ENCODE measurements at places on chromosomes 2 and 18. TPM values are rescaled to one million over a fixed set of nuclear protein-coding genes. Genes with fewer than 3 reads are reported as not detected.

DNA sequence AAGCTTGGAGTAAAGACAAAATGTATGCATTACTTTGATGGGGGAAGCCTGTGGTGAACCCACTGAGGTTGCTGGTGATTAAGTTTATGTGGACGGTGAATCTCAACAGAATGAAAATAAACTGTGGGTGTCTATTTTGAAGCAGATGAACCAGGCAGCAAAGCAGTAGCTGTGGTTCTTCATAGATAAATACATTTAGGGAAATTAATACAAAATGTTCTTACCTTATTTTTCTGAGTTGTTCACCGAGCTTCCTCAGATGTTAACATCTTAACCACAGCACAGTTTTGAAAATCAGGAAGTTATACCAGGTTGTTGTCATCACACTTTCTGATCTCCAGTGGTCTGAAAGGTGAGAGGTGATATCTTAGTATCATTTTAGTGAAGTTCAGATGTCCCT lies 53.9 kb downstream of the NCK2 start:
- DNase-seq = no peak

- DNase-seq = no peak
These were observed 89.4 kb upstream of the SLC38A11 start for GRCh38 chr2:165044505-165045303.

GRCh38 chr2:55232863-55233657 lies 572 bp downstream of the RPS27A start:
- DNase-seq = peak; percentile 46

GRCh38 chr2:157845081-157845480 lies 31.0 kb downstream of the ACVR1 start:
- DNase-seq = no peak

DNA sequence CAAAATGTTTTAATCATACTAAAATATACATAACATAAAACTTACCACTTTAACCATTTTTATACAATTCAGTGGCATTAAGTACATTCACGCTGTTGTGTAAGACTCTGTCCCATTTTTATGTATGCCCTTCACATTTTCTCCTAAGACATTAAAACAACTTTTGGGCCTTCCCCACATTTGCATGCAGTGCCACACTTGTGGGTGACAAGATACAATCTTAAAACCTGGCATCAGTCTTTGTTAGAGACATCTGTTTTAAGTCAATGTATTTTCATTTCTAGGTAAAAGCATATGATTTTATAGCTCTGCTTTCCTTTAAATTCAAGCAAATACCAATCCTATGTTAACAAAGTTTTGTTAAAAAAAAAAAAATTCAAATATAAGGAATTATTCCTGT lies 17.3 kb downstream of the SPRED2 start:
- no peak for DNase-seq

Gene GNLY
- 0.31 TPM for total RNA-seq

DNA sequence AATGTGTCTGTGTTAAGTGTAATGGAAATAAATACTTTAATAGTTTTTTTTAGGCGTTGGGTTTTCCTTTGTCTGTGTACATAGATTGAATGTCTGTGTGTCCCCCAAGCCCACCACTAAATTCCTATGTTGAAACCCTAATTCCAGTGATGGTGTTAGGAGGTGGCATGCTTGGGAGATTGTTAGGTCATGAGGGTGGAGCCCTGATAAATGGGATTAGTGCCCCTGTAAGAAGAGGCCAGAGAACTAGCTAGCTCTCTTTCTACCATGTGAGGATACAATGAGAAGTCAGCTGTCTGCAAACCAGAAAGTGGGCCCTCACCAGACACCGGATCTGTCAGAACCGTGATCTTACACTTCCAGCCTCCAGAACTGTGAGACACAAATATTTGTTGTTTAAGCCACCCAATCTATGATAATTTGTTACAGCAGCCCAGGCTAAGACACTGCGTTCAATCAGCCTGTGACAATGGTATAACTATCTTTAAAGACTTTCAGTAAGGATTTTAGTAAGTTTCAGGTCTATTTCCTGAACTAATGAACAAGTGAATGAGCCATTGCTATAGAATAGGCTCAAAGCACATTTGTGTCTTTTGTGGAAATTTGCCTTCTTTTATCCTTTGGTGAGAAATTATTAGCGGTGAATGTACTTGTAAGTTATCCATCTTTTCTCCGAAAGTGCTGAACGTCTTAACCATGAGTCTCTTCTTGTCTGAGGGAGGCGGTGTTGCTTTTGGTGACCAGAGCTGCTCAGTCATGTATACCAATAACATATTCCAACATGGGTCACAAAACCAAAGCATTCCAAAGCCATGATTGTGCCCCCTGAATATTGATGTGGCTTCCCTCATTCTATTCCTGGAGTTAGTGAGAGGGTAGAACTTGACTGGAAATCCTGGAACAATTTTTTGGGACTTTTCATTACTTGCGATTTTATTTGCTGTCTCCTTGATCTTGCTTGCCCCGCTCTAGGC lies 29.6 kb upstream of the IL1R1 start:
- DNase-seq = no peak

Gene SIX3
- total RNA-seq = not detected

DNA sequence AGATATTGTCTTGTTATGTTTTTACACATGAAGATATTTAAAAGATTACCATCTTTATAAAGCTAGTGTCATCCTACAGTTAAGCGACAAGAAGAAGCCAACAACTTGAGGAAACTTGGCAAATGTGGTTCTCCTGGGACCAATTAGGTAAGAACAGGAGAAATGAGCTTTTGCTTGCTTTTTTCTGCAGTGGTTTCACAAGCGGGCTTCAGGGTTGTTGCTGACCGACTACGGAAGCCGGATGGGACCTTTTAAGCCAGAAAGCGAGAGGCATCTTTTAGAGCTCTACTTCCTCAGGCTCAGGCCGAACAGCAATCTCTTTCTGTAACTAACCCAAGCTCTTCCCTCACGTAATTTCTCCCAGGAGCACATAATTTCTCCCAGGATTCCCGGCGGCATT lies 256.5 kb downstream of the CNTNAP5 start:
- DNase-seq = peak; percentile 94

Gene MARCHF4
- not detected for total RNA-seq

Gene NT5DC4
- not detected for total RNA-seq

DNA sequence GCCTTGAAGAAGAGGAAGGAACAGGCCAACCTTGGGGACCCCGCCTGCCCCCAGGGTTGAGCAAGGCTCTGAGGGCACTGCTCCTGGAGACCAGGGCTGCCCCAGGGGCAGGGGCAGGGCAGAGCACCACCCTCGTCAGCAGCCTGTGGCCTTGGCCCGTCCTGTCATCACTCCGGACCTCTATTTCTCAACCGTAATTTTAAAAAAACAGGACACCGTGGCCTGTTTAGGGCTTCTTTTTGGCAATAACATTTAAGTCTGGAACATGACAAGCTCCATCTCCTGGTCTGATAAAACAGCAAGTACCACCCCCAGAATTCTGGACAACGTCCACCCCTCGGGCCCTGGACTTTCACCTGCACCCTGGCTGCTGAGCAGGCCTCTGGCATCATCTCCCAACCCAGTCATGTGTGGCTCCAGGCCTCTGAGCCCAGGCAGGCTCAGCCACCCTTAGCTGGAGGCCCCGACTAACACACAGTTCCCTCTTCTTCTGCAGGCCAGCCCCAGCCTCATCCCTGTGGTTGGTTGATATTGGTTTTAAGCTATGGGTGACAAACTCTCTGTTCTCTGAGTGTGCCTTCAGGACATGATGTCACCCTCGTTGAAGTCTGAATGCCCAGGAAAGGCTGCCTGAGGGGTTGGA lies 22.6 kb upstream of the ID2 start:
- no peak for DNase-seq

Gene LBH
- 21.4 TPM for total RNA-seq

Gene PRLH
- not detected for total RNA-seq

GRCh38 chr2:134253117-134253704 lies 661 bp upstream of the MGAT5 start:
- no peak for DNase-seq

DNA sequence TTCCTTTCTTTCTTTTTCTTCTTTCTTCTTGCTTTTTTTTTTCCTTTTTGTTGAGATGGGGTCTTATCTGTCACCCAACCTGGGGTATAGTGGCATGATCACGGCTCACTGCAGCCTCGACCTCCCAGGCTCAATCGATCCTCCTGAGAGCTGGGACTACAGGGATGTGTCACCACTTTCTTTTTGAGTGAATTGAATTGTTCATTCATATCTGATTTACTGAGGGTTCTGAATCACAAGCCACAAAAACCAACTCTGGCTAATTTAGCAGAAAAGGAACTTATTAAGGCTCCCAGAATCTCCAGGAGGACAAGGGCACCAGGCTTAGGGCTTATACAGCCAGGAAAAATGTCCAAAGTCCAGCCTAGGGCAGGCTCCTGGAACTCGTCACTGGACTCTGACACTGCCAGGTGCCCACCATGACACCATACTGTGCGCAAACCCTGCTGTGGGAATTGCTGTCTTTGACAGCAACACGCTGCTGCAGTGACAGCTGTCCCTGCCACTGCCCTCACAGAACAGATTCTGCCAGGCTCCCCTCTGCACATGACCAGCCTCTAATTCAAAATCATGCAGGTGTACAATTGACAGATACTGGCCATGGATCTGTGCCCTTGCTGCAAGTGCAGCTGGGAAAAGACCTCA lies 42.9 kb upstream of the EML6 start:
- no peak for DNase-seq

- DNase-seq = no peak
These were observed 94.5 kb upstream of the LYPD6 start for GRCh38 chr2:149235816-149236375.

Gene HOXD13
- total RNA-seq = 0.31 TPM

Gene RAB31
- total RNA-seq = 19.6 TPM

DNA sequence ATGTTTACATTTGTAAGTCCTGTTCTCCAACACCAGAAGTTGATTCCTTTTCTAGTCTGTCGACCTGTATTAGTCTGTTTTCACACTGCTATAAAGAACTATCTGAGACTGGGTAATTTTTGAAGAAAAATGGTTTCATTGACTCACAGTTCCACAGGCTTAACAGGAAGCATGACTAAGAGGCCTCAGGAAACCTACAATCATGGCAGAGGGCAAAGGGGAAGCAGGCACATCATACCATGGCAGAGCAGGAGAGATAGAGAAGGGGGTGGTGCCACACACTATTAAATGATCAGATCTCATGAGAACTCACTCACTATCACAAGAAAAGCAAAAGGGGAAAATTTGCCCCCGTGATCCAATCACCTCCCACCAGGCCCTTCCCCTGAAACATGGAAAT lies 112.8 kb upstream of the MAP3K20 start:
- DNase-seq = no peak

DNA sequence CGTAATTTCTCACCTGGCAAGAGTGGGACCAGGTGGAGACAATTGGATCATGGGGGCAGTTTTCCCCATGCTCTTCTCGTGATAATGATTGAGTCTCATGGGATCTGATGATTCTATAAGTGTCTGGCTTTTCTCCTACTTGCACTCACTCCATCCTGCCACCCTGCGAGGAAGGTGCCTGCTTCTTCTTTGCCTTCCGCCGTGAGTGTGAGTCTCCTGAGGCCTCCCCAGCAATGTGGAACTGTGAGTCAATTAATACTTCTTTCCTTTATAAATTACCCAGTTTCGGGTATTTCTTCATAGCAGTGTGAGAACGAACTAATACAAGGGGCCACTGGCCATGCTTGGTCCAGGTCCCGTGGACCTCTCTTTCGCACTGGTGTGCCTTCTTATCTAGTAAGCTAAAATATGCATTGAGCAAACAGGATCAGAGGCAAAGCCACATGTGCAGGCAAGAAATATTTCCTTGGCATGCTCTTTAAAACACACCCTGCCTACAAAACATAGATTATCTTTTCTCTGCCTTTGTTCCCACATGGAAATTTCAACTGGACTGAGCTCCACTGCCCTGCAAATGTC lies 821.1 kb downstream of the TRIB2 start:
- no peak for DNase-seq

GRCh38 chr18:12288403-12288755 lies 19.7 kb upstream of the TUBB6 start:
- no peak for DNase-seq

Gene IHH
- 0.04 TPM for total RNA-seq

Gene TEKT4
- not detected for total RNA-seq

- peak; percentile 20 for DNase-seq
These were observed 794.5 kb downstream of the DSC3 start for GRCh38 chr18:30248056-30248455.

- DNase-seq = no peak
These were observed 115.6 kb downstream of the DYM start for GRCh38 chr18:49344825-49345224.

- peak; percentile 25 for DNase-seq
These were observed 195.0 kb downstream of the EPHA4 start for GRCh38 chr2:221377066-221377465.

Gene SUPT7L
- 25.8 TPM for total RNA-seq

- no peak for DNase-seq
These were observed 186.1 kb downstream of the ZFP36L2 start for GRCh38 chr2:43040084-43040854.

GRCh38 chr18:48887294-48887904 lies 63.4 kb downstream of the SMAD7 start:
- no peak for DNase-seq

DNA sequence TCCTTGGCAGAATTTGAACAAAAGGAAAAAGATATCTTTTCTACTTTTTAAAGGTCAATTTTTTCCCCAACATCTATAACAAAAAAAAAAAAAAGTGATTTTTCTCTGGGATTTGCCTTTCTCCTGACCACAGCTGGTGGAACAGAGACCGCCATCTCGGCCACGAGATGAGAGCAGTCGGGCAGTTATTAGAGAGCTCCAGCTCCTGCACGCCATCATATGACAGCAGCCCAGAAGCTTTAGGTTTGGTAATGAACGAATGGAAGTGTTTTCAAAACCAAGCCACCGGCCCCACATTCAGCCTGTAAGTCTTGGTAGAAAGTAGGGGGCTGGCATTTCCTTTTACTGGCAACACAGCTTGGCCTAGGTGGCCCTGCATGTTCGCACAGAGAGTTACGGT lies 94.9 kb upstream of the FZD7 start:
- DNase-seq = no peak

DNA sequence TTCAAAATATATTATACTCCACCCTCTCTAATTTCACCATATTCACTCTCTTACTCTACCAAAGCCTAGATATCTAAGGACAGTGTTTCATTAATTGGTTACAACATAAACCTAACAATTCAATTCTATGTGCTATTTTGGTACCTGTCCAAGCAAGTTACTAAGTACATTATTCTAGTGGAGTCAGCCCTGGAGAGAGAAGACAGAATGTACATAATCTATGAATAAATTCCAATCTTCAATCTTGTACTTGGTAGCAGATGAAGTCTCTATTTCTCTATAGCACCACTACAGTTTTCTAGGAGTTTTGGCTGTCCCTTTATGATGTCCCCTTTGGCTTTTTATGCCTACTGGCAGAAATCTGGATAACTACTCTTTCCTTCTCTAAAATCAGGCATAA lies 27.6 kb downstream of the NMUR1 start:
- DNase-seq = no peak

GRCh38 chr2:169452080-169452479 lies 27.2 kb upstream of the BBS5 start:
- DNase-seq = peak; percentile 39

DNA sequence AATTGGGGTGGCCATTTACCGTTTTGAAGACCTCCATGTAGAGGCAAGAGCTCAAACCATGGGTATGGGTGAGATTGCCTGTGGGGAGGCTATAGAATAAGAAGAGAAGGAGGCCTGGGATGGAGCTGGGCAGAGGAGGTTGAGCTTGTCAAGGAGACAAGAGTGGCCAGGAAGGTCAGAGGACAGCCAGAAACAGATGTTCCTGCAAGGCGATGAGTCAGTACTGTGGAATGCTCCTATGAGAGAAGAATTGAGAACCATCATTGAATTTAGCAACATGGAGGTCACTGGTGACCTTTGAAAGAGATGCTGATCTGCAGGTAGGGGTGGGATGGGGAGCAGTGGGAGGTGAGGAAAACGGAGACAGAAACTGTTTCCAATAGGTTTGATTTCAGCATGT lies 3.5 kb downstream of the ACSL3 start:
- peak; percentile 49 for DNase-seq

- peak; percentile 13 for DNase-seq
These were observed 43.4 kb downstream of the PLEKHA3 start for GRCh38 chr2:178523596-178524134.
